Erythroblast (primary cell): ENCODE measurements at places on chromosomes 16 and 17.

- DNase-seq: no peak
Measured at GRCh38 chr16:76370344-76370743, 93.1 kb downstream of the CNTNAP4 start.

- DNase-seq: no peak
Measured at GRCh38 chr16:19348578-19349315, 63.2 kb downstream of the CLEC19A start.

DNA sequence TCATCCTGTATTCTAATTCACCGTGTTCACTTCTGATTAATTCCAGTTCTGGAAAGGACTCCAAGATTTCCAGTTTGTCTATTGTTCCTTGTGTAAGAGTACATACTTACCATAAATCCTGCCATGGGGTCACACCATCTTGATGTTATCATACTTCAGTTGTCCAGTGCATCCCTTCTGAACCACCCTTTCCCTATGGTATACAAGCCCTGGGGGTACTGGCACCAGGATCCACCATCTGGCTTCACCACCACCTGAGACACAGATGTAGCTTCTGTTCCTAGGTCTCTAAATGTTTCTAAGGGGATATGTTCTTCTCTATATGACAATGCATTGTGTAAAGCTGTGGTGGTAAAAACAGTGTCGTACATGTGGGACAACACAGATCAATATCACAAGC is 21.2 kb downstream of the SGF29 start:
- no peak for DNase-seq

GRCh38 chr16:64417711-64418227 is 704.1 kb downstream of the CDH11 start:
- no peak for DNase-seq

DNA sequence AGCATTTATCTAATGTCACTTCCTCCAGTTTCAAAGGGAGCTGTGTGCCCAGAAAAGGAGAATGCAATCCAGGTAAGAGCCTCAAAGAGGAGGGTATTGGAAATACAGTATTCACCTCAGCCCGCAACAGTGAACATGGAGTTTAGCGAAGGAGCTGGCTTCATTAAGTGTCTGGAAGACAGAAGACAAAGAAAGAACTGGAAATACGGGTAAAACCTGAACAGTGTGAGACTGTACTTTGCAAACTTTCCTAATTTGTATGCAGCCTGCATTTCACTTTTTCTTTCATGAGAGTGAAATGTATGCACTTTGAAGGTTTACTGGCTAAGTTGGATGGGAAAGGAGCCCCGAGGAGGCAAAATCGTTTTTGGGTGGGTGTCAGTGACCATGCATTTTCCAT is 478.4 kb downstream of the HS3ST3B1 start:
- no peak for DNase-seq

DNA sequence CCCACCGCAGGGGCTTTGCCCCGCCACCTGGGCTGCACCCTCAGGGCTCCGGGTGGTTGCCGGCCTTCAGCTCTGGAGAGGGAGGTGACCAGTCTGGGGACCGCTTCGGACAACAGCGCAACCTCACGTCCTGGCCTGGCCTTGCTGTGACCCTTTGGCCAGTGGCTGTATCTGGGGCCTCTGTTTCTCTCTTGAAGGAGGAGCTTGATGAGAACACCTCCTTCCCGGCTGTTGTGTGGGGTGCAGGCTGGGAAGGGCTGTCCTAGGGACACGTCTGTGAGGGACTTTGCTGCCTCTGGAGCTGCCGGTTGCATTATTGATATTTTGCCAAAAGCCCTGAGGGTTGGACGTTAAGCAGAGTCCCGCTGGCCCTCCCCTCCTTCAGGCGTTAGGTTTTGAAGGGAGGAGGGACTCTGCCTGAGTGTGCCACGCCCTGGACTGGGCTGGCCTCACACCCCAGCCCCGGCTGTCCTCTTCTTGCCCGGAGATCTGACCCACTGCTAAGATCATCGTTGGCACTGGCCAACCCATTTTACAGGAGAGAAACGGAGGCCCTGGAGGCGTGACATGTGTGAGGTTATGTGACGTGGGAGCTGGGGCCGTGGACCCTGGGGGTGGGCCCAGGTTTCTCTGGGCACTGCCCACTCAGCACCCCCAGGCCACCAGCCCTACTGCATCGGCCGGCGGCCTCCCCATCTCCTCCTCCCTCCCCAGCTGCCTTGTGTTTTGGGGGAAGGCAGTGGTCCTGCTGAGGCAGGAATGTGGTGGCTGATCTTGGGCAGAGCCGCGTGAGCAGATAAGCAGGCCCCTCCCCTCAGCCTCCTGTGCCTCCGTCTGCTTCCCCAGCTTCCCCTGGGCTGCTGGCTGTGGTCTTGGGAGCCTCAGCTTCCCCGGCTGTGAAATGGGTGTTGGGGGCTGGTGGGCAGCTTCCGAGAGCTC is 8.5 kb downstream of the ZFPM1 start:
- peak; percentile 74 for DNase-seq

DNA sequence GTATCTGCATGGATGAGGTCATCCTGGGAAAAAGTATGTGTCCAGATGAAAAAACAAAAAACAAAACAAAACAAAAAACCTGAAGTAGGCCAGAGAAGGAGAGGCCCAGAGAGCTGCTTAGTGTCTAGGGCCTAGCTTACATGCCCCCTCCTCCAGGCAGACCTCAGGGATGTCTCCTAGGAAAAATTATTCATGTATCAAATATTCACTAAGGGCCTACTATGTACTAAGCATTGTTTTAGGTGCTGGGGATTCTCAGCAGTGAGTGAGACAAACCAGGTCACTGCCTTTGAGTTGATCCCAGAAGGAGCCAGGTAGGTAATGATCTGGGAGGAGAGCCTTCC is 49.5 kb downstream of the IRX6 start:
- DNase-seq: no peak

DNA sequence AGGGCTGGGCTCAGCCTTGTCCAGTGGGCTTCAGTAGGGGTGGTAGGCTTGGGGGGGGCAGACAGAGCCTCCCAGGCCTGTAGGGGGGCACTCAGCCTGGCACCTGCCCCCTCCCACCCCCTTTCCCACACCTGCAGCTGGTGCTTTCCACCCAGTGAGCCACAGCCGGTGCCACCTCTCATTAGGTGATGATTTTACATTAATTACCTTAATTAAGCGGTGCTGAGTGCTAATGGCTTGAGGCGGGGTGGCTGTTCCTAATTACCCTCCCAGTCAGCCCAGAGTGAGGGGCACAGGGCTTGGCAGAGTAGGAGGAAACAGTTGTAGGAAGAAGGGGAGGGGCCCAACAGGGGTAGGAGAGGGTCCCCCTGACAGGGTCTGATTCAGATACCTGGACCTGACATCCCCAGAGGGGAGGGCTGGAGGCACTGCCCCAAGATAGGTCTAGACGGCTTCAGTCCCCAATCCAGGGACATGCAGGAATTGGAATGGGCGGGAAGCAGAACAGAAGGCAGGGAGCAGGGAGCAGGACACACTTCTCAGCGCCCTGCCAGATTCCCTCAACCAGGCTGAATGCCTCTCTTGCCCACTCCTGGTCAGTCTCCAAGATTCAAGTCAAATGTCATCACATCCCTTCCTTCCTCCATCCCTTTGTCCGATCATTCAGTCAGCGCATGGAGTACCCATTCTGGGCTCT is 26.5 kb upstream of the PHF12 start:
- no peak for DNase-seq

DNA sequence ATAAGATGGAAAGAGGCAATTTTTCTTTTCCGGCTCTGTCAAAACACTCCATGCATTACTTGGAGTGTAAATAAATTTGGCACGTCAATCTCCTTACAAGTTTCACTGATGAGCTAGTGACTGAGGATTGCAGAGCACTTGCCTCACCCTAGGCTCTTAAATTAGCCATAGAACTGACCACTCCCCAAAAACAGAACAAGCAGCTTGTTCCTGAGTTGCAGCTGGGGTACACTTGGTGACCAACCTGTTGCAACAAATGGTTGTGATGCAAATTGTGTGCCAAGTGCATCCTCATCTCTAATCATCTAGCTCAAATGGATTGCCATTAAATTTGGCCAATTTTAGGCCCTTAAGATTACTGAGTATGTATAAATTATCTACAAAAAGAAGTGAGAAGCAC is 67.0 kb downstream of the CACNG1 start:
- peak; percentile 30 for DNase-seq

DNA sequence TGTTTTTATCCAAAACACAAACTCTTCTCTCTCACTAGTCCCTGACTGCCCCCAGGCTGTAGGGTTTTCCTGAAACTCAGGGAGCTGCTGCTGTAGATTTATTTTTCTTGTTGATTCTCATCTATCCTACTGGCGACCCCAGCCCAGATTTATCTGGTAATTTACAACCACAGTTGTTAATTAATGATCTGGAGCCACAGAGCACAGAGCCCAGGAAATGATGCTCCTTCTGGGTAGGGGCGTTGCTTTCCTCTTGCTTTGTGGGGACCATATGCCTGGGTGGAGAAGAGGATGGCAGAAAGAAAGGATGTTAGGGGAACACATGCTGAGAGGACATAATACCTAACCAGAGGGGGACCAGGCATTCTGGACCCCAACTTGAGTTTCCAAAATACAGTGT is 7.4 kb upstream of the ETV4 start:
- no peak for DNase-seq

DNA sequence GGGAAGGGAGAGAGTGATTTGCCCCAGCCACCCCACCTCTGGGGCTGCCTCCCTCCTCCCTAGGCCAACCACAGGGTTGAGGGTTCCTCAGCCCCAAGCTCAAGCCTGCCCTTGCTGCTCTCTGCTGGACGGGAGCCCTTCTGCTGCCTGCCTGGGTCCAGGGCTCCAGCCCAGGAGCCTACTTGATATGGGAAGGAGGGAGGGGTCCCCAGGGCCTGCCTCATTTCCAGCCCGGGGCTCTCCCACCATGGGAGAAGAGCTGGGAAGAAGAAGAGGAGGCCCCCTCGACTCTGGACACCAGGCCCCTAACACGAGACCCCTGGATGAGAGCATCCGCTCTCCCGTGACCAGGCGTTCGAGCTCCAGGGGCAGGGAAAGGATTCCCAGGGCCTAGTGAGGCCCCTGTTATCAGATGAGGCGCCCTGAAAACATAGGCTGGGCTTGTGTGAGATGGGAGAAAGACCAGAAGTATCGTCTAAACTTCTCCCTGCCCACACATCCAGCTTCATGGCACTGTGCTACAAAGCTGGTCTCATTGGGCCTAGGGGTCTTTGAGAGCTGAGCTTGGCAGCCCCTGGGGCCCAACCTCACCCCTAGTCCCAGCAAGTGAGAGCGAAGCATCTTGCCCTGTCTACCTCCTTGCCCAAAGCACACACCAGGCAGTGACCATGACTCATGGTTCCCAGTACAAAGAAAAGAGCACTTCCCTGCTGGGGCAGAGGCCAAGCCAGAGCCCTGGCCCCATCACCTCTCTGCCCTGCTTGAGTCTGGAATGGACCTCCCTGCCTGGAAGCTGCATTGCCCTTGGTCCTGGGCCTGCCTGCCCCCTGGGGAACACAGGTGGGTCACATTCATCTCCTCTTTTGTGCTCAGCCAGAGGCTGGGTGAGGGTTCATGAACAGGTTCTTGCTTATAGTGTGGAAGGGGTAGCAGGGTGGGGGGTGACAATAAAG is 987 bp downstream of the SLC16A5 start:
- peak; percentile 42 for DNase-seq

- DNase-seq: no peak
Measured at GRCh38 chr17:42830971-42831370, 2.2 kb upstream of the PSME3 start.

GRCh38 chr16:68356249-68356918 is 45.6 kb downstream of the PRMT7 start:
- DNase-seq: no peak

DNA sequence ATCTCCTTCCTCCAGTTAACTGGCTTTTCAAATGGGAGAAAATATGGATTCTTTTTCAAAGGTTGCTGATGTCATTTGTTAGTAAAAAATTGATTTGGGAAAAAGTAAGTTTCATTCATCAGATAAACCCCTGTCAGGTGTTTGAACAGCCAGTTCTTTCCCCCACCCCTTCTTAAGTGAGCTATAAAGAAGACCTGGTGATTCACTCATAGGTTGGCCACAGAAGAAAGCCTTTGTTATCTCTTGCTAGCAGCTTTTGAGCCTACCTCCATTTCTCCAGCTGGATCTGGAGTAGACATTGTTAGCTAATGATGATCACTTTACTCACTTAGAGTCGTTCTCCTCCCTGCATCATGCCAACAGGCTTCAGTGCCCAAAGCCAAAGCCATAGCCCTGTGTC is 63.0 kb downstream of the NLK start:
- DNase-seq: peak; percentile 54

DNA sequence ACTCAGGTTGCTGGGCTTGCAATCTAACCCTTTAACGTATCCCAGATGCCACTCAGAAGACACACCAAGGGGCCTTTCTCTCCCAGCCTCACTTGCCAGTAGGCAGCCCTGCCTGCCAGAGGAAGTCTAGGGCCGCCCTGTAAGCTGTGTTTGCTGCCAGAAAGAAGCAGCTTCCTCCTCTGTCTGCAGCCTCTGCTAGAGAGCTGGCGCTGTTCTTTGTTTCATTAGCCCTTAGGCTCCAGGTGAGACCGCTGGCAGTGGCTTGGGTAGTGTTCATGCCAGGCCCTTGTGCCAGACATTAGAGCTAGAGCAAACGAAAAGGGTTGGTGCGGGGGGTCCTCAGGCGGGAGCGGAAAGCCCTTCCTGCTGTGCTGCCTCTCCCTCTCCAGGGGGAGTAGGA is 8.9 kb downstream of the CTRL start:
- DNase-seq: no peak

DNA sequence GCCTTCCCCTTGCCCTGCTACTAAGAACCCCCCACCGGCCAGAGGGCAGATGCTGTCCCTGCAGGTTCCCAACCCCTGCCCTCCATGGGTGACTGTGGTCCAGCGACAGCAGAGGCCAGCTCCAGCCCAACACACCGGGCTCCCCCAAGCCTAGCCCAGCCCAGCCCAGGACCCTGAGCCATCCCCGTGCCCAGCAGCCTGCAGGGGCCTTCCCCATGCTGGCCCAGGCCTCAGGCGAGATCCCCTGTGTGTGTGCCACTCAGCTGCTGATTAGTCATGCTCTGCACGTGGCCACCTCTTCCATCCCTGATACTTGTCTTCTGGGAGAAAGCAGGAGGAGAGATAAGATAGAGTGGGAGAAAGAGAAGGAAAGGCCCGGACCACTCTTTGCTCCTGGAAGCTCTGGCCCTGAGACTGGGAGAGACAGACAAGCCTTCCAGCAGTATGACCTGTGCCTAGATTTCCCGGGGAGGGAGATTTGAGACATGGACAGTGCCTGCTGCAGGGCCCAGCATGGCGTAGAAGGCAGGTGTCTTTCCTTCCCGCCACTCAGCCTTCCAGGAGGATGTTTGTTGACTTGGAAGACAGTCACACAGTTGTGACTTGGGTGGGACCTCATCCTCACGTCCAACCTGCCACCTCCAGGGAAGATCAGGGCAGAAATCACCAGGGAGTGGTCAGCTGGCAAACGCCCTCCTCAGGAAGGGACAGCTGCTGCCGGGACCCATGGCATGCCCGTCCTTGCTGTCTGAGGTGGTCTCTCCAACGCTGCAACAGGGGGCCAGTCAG is 41.3 kb upstream of the RASD1 start:
- no peak for DNase-seq

DNA sequence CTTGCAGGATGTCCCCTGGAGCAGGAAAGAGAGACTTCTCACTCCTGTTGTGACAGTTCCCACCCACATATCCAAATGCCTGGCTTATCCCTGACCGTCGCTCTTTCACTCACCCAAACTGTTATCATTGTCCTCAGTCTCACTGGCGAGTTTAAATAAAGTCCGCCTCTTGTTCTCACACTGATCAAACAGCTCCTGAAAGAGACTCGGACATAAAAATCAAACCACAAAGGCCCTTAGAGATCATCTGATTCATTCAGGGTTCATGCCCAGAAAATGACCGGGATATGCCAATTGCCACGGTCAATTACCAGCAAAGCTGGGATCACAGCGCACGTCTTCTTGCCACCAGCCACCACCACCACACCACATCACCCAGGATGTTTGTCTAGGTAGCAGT is 19.9 kb downstream of the GGA3 start:
- no peak for DNase-seq
